ENCODE measurements at places on chromosomes 3 and 15.

DNA sequence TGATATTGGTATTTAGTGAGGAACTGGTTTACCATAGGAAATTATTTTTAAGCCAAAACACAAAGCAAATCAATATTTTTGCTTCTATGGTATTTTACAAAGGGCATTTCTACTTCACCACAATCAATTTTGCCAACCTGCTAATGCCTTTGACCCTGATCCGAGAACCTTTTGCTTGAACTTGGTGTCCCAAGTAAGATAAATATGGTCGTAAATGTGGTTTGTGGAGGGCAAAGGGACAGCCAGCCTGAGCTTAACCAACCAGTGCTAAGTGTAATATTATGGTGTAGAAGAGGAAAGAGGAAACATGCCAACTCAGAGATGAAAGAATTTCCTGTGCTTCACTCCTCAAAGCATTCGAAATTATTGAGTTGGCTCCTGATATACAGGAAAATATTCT, 148.4 kb downstream of the C3orf38 start:
- DNase-seq: no peak

DNA sequence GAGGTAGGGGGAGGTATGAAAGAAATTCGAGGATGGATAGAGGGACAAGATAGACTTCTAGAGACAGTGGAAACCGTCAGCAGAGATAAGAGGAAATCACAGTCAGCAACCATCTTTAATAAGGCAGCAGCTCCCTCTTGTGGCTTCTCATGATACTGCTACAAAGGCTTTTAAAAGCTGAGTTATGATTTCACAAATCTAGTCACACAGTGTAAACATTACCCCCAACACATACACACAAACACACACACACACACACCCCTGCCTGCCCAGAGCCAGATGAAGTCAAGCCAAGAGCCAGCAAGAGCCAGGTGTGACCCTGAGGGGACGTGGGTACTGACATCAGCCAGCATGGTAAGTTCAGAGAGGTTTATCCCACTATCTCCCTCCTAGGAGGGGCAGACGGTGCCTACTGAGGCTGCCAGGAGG, 18.9 kb upstream of the TGM5 start:
- peak; percentile 76 for DNase-seq

- no peak for DNase-seq
Observed at GRCh38 chr3:49916686-49917085, 12.9 kb downstream of the MON1A start.

- no peak for DNase-seq
Observed at GRCh38 chr3:51692980-51693395, 13.9 kb upstream of the GRM2 start.

DNA sequence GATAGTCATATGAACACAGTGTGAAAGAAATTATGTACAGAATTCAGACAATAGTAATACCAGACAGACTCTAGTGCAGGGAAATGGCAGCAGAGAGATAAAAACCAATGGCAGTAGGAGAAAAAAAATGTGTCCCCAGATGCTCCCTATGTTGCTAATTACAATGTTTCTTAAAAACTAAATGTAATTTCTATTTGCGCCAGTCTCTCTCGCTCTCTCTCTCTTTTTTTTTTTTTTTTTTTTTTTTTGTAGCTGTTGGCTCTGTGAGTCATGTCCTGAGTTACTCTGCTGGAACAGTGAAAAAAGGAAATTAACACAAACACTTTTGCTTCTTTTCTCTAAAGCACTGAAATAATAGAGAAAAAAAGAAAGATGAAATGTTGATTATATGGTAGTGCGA, 871.9 kb downstream of the GBE1 start:
- DNase-seq: no peak

GRCh38 chr15:50365971-50366370, 11.0 kb upstream of the GABPB1 start:
- DNase-seq: no peak

GRCh38 chr15:89576417-89576773, 1.1 kb downstream of the TICRR start:
- no peak for DNase-seq

DNA sequence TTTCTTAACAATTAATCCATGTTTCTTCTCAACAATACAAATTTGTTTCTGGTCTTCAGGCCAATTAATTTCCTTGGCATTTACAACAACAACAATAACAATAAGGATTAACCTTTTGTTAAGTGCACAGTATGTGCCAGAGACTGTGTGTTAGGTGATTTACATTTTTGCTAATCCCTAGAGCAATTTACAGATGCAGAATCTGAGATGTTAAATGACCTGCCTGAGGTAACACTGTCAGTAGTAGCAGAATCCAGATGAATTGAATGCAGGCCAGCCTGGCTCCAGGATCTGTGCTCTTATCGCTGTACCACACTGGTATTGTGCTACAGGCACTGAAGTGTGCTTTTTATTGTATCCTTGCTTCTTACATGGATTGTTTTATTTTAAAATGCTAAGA, 122.2 kb downstream of the MEIS2 start:
- no peak for DNase-seq

DNA sequence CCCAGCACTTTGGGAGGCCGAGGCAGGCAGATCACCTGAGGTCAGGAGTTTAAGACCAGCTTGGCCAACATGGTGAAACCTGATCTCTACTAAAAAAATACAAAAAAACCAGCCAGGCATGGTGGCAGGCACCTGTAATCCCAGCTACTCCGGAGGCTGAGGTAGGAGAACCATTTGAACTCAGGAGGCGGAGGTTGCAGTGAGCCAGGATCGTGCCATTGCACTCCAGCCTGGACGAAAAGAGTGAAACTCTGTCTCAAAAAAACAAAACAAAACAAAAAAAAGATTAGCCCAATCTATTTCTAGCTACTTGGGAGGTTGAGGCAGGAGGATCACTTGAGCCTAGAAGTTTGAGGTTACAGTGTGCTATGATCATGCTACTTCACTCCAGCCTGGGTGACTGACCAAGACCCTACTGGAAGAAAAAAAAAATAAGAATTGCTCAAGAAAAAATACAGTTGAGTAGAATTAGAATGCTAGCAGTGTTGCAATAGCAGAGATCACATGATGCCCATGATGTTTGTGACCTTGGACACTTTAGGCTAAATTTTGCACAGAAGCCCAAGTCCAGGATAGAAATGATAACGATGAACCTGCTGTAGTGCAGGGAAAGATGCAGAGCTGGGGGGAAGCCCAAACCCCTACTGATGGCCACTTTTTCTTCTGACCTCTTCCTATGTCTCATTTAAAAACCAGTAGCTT, 162.2 kb downstream of the LPP start:
- DNase-seq: no peak

- no peak for DNase-seq
Observed at GRCh38 chr3:50385754-50386153, 26.4 kb upstream of the TMEM115 start.

DNA sequence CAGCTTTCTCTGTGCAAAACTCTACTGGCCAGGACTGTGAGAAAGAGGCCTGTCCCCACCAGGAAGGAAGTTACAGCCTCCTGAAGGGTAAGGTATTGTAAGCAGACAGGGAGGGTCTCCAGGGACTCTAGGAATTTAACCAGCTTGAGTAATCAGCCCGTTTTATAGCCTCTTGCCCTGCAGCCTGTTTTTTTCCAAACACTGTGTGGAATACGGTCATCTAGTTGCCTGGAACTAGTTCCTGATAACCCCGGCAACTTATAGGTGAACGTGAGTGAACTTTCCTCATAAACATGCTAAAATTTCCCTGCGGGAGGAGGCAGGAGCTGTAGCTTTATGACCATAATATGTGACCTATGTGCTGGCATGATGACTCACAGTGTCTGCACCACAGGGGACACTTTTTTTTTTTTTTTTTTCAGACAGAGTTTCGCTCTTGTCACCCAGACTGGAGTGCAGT, 60.1 kb upstream of the DAZL start:
- no peak for DNase-seq

DNA sequence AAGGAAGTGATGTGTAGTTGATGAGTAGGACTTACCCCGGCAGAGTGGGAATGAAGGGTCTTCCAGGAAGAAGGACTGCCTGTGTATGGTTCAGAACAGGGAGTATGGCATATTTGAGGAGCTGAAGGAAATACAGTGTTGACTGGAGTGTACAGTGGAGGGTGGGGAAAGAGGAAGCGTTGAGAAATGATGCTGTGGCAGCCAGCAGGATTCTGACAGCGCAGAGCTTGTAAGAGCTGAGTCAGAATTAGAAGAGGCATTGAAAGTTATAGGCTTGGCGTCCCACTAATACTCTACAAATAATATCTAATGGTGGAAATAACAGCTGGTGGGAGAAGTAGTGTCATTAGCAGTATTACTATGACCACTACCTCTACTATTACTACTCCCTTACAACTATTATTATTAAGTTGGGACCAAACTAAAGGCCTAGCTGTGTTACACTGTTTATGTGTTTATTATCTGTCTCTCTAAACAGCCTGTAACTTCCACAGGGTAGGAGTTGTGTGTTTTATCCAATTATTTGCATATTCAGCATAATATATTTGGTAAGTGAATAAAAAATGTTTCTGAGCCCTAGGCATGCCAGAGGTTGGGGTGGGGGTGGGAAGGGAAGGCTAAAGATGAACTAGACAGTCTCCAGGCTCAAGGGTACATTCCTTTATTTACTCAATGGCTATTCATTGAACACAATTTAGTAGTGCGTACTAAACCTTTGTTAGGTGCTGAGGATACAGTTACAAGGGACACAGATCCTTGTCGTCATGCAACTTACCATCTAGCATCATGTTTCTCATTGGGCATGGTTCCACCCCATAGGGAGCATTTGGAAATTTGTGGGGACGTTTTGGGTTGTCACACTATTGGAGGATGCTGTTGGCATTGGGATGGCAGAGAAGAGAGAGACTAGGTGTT, 428.8 kb upstream of the ONECUT1 start:
- DNase-seq: no peak

- DNase-seq: no peak
Observed at GRCh38 chr3:186381424-186382216, 19.6 kb upstream of the DGKG start.

- DNase-seq: no peak
Observed at GRCh38 chr15:88002706-88003105, 253.8 kb downstream of the NTRK3 start.

GRCh38 chr3:45333549-45333948, 54.8 kb upstream of the LARS2 start:
- DNase-seq: no peak

DNA sequence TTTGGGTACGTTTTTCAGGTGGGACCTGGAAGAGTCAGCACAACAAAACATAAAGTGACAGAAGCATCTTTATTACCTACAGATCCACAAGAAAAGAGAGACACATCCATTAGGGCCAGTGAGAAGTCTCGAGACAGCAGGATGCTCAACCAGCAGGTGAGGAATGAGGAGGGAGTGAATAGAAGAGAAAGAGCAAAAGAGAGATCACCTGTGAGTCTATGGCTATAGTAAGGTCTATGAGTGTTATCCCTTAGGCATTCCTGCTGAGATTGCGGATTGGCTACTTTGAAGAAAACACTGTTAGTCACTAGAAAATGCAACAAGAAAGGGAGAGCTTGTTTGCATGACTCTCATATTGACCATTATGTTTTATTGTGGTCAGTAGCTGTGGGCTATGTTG, 1556.2 kb upstream of the GBE1 start:
- no peak for DNase-seq
